Ureter (tissue), 1 donor: ENCODE measurements at places on chromosomes 7 and 10.
A peak's percentile ranks its signal among the peaks of the same experiment; 100 is the strongest.

DNA sequence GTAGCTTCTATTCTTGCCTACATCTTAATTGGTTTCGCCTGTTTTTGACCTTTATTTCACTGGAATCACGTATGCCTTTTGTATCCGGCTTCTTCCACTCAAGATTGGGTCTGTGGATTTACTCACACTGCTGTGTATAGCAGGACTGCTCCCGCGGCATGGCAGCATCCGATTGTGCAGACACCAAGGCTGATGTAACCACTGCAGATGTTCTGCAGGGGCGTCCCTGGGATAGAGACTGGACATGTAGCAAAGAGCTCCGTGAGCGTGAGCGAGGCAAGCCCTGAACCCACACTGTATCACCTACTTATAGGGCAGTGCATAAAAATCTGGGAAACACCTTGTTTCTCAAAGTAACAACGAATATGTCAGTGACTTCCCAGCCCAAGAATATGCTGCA lies 11.4 kb upstream of the IDI2 start:
- DNase-seq: no peak

DNA sequence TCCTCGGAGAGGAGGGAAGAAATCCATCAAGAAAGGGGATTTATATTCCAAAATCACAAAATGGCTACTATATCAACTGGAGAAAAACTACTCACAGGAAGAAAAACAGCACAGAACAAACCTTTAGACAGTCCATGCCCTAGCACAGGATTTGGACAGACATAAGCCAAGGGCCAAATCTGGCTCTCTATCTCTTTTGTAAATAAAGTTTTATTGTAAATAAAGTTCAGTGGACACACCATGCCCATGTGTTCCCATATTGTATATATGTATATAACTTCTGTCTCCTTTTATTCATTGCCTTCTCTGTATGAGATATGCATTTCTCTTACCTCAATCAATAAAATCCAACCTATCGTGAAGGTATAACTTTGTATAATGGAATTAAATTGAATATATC lies 742.8 kb upstream of the LRRTM3 start:
- DNase-seq: no peak

- no peak for DNase-seq
Observed at GRCh38 chr10:95790982-95791381, 35.0 kb downstream of the ENTPD1 start.

- DNase-seq: no peak
Observed at GRCh38 chr10:44992070-44992731, 8.5 kb upstream of the ZNF22 start.

- DNase-seq: no peak
Observed at GRCh38 chr10:44244745-44245600, 139.9 kb downstream of the CXCL12 start.

DNA sequence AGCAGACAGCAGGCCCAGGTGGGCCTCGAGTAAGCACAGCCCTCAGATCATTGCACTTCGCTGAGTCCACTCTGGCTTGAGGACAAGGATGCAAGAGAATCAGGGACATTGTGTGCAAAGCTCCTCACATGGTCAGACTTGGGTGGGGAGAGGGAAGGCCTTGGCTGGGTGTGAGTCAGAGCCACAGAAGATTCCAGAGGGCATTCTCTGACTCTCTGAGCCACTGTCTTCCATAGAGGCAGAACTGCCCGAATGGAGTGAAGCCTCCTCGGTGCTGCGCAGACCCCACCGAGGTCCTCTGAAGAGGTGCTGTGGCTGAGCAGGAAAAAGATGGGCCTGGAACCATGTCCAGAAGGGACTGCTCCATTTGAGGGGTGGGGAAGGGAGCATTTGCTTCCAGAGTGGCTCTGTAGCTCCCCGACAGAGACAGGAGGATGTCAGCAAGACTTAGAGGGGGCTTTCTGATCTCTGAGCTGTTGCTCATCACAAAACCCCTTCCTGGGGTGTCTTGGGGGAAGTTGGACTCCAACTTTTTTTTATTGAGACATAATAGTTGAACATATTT lies 120.8 kb downstream of the PTPN20 start:
- no peak for DNase-seq

- no peak for DNase-seq
Observed at GRCh38 chr10:119409385-119409784, 133.1 kb downstream of the RGS10 start.

DNA sequence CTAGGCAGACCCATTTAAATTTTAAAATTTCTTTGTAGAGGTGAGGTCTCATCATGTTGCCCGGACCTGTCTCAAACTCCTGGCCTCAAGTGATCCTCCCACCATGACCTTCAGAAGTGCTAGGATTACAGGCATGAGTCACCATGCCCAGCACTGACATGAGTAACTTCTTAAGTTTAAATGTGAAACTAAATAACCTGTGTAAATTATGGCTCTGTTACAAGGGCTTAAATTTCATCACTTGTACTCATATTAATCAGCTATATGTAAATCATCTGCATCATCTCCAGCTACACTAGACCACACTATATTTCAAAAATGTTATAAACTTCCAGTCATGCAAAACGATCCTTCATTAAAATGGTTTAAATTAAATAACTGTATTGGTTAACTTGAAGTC lies 56.1 kb downstream of the ATAD1 start:
- DNase-seq: no peak

DNA sequence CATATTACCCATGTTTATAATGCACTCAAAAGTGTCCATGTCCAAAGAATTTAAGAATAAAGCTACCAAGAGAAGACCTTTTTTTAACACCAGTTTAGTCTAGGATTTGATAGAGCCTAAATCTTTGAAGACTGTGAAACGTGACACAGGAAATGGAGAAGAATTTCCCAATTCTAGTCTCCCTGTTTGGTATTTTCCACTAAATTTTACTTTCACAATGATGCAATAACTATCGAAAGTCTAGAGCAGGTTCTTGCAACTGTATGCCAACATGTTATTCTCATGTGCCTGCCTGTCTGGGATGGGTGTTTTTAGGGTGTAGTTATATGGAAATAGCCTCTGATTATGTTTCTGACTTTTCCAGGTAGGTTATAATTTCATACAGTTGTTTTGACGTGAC lies 6.9 kb upstream of the MXI1 start:
- no peak for DNase-seq

DNA sequence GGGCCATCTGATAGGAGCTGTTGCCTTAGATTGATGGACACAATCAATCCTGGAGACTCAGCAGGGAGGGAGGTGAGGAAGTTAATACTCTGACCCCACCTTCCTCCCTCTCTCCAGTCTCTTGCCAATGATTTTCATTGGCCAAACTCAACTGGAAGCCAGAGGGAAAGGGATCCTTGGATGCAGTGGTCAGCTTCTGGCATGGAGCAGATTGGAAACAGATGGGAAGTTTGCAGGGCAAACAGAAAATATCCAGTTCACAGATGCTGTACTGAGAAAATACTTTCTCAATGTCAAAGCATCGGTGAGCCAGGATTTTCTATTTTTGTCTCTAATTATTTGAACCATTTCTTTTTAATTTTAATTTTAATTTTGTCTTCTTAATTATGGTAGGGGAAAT lies 170.8 kb downstream of the BBS9 start:
- no peak for DNase-seq

- no peak for DNase-seq
Observed at GRCh38 chr7:157519798-157520244, 183.0 kb downstream of the DNAJB6 start.

DNA sequence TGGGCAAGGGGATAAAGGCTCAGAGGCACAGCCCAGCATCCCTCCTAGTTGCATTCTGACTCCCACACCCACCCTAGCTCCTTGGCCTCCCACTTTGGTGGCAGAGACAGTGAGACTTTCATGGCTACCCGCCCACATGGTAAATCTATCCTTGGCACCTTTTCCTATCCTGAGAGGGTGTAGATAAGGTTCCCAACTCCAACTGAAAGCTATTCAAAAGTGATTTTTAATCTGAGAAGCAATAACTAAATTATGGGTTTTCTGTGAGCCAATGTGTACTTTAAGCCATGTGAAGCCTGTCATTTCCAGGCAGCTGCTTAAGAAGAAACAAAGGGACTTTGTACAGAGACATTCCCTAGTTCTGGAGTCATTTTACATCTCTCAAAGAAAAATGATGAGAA lies 9.1 kb downstream of the LAMB1 start:
- no peak for DNase-seq

DNA sequence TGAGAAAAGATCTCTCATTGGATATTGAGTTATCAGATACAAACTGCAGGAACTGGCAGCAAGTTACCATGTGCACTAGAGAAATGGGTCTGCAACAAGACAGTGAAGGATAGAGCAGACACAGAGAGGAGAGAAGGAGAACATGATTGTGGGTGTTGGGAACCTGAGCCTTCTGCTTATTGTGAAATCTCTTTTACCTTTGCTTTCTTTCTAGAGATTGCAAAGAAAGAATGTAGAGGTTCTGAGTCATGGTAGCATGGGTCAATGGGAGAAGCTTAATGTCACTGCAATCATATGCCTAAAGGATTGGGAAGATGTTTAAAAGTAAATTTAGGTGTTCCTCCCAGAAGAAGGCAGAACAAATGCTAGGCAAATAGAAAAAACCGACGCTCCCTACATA lies 821.4 kb downstream of the CCSER2 start:
- no peak for DNase-seq

DNA sequence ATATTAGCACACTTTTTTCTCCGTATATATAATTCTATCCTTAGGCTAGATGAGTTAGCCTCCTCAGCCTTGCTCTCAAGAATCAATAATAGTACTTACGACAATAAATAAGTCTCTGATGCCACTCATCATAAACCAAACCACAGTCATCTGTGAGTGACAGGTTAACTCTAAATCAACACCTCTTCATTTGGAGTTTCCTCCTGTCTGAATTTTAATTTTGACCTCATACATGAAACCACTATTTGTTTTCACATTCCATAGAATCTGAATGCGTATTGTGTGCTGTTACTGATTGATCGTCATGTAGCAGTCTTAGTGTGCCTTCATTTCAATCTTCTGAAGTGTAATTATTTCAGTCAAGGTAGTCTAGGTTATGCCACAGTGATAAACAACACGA lies 85.8 kb downstream of the HGF start:
- DNase-seq: no peak

- peak; percentile 53 for DNase-seq
Observed at GRCh38 chr10:71575451-71575850, 144.1 kb downstream of the C10orf105 start.

- no peak for DNase-seq
Observed at GRCh38 chr10:90591629-90592028, 266.2 kb downstream of the HTR7 start.

- DNase-seq: no peak
Observed at GRCh38 chr10:122181041-122181732, 89.9 kb upstream of the BTBD16 start.

- DNase-seq: no peak
Observed at GRCh38 chr10:32972929-32973328, 14.9 kb upstream of the ITGB1 start.

GRCh38 chr10:44908066-44908749 lies 2.9 kb upstream of the TMEM72 start:
- DNase-seq: no peak

GRCh38 chr7:36301914-36302771 lies 87.5 kb upstream of the ANLN start:
- DNase-seq: no peak

DNA sequence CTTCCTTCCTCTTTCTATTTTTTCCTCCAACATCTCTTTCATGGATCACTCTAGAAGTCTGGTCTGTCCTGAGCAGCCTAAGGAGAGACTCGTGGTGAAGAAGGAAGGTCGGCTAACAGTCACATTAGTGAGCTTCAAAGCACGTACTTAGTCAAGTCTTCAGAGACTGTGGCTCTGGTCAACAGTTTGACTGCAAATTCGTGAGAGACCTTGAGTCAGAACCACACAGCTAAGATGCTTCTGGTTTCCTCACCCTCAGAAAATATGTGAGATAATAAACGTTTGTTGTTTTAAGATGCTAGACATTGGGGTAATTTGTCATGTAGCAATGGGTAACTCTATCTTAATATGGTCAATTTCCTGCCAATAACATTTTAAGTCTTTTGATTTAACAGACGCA lies 126.2 kb upstream of the LRRN3 start:
- DNase-seq: no peak

- no peak for DNase-seq
Observed at GRCh38 chr10:103925591-103925990, 7.6 kb upstream of the STN1 start.

- no peak for DNase-seq
Observed at GRCh38 chr10:71527135-71527534, 130.4 kb downstream of the CDH23 start.

GRCh38 chr10:93999401-93999851 lies 5.7 kb downstream of the PLCE1 start:
- peak; percentile 63 for DNase-seq

DNA sequence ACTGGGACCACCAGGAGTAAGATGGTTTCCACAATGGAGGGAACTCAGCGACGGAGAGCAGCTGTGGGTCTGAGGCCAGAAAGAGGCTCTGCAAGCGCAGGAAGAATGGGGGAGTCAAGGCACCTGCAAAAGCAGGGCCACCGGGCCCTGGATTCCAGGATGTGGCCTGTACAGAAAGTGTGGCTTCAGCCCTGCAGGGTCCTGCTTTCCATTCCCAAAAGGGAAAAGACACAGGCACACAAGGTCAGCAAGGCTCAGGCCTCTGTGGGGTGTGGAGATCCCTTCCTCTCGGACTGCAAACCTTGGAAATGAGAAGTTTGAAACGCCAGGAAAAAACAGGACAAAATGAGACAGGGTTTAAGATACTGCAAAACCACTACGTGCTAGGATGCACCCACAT lies 232.5 kb downstream of the TNS3 start:
- DNase-seq: peak; percentile 19

DNA sequence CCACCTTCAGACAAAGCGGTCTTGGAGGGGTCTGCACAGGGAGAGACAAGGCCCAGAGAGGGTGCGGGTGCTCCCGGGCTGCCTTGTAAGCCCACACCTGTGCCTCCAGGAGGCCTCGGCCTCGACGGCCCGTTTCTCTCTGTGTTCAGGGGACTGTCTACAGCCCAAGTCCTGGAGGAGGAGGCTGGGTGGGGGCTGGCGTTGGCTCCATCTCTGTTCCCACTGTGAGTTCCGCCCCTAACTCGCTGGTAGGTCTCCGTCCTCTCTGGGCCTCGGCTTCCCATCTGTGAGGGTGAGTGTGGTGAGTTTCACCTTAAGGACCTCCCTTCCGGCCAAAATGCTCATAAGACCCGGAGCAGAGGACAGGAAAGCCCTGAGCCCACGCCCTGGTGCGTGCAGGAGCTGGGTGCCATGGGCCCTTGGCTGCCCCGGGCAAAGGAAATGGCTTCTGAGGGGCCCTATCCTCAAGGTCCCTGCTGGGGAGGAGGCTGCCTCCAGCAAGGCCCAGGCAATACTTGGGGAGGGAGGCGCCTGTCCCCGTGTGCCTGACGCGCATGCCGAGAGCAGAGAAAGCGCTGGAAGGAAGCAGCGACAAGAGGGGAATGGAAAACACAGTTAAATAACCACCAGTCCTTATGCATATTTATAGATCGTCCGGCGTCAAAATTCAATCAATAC lies 276.8 kb downstream of the ELFN1 start:
- no peak for DNase-seq

DNA sequence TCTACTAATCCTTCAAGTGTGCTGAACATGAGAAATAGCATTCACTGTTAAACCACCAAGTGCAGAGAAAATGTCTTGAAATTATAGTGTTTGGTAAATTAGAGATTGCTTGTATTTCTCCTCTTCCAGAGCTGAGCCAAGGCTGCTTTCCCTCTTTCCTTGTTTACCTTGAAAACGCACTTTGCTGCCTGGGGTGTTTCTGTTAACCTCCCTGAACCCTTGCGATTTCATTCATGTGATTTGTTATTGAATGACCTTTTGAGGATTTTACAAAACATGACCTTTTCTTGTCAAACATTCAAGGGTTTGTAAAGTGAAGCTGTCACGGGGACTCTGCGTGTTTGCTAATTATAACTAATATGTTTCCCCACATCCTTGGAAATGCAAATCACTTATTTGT lies 169.4 kb downstream of the LRMDA start:
- DNase-seq: no peak

- DNase-seq: no peak
Observed at GRCh38 chr10:77545585-77545984, 92.0 kb downstream of the KCNMA1 start.
